ENCODE measurements at places on chromosomes 11 and 22.

DNA sequence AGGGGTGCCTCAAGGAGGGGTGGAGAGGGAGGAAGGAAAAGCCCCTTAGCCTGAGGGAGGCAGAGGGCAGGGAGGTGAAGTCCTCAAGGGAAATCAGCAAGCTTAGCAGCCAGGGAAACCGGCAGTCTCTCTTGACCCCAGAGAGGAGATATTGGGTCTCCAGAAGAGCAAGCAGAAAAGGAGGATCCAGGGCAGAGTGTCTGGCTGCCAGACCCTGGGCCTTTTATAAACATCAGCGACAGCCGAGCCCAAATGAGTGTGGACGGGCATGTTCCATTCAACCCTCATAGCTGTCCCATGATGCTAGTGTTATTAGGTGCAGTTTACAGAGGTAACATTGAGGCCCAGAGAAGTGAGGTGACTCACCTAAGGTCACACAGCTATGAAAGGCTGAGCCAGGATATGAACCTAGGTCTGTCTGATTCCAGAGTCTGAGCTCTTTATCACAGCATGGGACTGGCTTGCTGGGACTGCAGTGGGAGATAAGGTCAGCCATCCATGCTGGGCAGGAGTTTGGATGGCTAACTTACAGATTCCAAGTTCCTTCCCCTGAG lies 9.3 kb downstream of the PRDM11 start:
- peak; percentile 15 for DNase-seq

GRCh38 chr22:37563153-37564081 lies 3.1 kb downstream of the CDC42EP1 start:
- no peak for DNase-seq

GRCh38 chr22:21713428-21714058 lies 22.1 kb downstream of the YPEL1 start:
- no peak for DNase-seq

DNA sequence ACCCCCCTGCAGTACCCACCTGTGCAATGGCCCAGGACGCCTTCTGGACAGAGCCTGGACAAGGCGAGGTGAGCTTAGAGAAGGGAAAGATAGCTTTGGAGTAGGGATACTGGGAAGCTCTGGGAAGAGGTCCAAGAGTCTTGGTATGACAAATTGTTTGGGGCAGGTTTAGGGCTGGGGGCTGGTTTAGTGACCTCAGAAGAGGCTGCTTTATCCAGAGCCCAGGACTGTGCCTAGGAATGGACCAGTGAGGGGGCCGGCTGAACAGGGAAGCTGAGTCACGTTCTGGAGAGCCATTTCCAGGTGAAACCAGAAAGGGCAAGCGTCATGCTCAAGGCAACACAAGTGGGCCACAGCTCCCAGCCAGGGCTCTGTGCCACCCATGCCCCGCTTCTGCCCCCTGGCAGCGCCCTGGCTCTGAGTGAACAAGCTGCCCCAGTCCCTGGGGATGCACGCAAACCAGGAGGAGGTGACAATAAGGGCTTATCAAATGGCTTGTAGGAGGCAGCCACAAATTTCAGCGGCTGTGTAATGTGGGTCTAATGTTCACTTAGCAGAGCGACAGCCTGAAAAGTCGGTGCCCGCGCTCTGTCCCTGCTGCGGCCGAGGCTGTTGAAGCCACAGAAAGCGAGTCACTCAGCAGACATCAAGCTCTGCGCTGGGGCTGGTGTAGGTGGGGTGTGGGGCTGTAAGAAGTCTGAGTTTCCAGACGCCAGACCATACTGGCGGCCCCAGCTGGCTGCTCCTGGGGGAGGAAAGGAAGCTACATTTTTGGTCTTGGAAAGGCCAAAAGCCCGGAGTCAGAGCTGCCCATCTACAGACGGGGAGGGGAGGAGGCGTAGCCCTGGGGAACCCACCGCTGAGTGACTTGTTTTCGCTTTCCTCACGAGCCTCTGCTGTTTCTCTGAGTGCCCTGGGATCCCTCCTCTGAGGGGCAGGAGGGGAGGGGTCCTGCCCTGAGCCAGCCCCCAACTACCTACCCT lies 18.3 kb upstream of the SYT7 start:
- no peak for DNase-seq

- DNase-seq, result no peak
Measured at GRCh38 chr11:111766834-111767142, 599 bp upstream of the PPP2R1B start.

- no peak for DNase-seq
Measured at GRCh38 chr22:49996518-49997250, 15.9 kb downstream of the IL17REL start.

- DNase-seq, result peak; percentile 12
Measured at GRCh38 chr11:94558468-94558867, 8.7 kb upstream of the PIWIL4 start.

GRCh38 chr11:134120143-134120850 lies 51.4 kb downstream of the JAM3 start:
- no peak for DNase-seq

DNA sequence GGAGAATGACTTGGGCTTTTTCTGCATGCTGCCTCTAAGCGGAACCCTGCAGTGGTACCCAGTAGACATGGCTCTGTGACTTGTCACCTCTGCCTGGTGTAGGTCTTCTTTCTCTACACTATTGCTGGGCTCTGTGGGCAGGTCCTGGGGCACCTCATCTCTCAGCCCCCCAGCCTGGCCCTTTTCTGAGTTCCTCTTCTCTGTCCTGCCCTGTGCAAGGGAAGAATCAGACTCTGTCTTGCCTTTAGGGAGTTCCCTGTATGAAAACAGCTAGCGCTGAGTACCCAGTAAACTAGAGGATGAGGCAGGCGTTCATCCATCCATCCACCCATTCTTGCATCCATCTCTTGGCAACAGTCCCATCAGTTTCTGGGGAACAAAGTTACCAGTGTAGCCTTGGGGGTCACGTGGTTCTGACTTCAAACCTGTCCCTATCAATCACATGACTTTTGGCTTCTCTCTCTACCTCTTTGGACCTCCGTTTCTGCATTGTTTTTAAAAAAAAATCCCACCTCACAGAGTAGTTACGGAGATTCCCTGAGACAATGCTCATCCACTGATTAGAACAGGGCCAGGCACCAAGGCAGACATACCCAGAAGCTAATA lies 86.4 kb upstream of the WNT11 start:
- DNase-seq, result no peak

- DNase-seq, result no peak
Measured at GRCh38 chr11:9386901-9387300, 2.4 kb downstream of the IPO7 start.

GRCh38 chr22:20607157-20607907 lies 99.9 kb downstream of the MED15 start:
- DNase-seq, result no peak

- no peak for DNase-seq
Measured at GRCh38 chr11:11476971-11477645, 124.1 kb upstream of the CSNK2A3 start.

GRCh38 chr11:2366733-2367132 lies 10.4 kb upstream of the CD81 start:
- DNase-seq, result no peak

GRCh38 chr11:86955111-86955360 lies 159 bp downstream of the FZD4 start:
- no peak for DNase-seq

DNA sequence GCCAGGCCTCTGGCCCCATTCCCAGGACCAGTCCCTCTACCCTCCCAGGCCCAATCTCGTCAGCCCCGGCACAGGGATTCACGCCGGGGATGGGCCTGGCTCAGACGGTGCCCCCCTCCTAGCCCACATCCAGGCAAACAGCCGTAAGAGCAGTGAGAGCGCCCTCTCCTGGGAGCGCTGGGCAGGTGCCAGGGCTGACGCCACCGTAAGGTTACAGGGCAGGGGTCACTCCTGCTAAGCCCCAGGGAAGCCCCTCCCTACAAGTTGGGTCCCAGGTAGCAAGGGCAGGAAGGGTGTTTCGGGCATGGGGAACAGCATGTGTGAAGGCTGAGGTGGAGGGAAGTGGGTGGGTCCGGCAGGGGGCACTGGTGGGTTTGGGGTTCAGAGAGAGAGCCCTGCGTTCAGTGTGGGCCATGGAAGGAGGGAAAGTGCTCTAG lies 19.2 kb upstream of the PPARA start:
- DNase-seq, result no peak

- no peak for DNase-seq
Measured at GRCh38 chr11:106381895-106382294, 304.4 kb downstream of the AASDHPPT start.

- DNase-seq, result no peak
Measured at GRCh38 chr11:34317666-34318065, 40.1 kb downstream of the ABTB2 start.

DNA sequence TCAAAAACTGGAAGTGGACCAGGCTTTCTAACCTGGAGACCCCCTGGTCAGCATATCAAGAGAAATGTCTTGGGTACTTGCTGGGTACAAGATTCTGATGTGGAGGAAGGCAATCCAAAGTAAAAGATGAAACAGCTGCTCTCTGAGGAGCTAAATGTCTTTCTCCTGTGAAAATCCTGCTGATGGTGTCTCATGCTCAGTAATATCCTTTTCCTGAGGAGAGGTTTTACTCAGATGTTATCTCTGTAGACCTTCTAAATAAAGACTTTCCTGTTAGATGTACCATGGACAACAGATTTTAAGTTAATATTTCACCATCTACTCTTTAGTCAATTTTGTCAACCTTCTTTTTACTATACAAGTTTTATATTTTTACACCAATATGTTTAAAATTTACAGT lies 62.9 kb downstream of the FAM83F start:
- DNase-seq, result no peak

- no peak for DNase-seq
Measured at GRCh38 chr11:128473636-128474035, 113.7 kb downstream of the ETS1 start.

DNA sequence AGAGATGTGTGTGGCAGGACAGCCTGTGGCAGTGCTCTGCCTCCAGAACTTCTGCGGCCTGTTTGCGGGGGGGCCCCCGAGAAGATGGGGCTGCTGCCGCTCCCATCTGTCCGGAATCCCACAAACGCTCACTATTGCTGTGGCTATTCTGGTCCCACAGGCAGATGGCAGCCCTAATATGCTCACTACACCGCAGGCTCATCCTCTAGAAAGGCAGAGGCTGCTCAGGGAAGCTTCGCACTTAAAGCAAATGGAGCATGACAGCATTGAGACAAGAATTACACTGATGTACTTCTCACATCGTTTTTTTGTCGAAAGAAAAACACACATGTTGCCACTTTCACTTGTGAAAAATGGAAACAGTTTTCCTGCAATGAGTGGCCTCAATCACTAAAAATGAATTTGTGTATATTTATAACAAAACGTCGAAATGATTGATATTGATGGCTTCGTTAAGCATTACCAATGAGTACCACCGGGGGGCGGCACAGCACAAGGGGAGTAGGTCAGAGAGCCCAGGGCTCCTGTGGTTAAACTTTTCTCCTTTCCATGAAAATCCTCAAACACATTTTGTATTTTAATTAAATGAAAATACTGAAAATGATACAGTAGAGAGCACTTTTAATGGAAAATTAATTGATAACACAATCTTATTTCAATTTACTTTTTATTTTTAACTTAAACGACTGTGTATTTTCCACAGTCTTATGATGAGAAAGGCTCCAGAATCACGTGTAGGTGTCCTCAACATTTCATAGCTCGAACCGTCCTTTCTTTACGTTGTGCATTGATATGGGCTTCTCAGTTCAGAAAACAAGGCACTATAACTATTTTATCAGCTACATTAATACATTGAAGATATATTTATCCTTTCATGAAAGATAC lies 69.1 kb downstream of the CTTN start:
- DNase-seq, result peak; percentile 72

DNA sequence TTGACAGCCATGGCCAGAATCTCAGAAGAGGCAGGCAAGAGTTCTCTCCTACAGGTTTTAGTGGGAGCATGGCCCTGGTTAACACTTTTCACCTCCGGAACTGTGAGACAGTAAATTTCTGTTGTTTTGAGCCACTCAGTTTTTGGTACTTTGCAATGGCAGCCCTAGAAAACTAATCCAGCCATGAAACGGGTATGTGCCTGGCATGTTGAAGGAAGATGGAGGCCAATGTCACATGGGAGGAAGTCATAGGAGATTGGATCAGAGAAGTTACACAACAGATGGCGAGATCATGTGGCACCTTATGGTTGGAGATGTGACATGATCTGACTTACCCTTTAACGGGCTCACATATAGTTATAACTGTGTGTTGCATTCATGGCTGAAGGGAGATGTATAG lies 63.2 kb upstream of the EED start:
- DNase-seq, result no peak

- DNase-seq, result no peak
Measured at GRCh38 chr22:36337365-36338130, 50.2 kb downstream of the MYH9 start.

DNA sequence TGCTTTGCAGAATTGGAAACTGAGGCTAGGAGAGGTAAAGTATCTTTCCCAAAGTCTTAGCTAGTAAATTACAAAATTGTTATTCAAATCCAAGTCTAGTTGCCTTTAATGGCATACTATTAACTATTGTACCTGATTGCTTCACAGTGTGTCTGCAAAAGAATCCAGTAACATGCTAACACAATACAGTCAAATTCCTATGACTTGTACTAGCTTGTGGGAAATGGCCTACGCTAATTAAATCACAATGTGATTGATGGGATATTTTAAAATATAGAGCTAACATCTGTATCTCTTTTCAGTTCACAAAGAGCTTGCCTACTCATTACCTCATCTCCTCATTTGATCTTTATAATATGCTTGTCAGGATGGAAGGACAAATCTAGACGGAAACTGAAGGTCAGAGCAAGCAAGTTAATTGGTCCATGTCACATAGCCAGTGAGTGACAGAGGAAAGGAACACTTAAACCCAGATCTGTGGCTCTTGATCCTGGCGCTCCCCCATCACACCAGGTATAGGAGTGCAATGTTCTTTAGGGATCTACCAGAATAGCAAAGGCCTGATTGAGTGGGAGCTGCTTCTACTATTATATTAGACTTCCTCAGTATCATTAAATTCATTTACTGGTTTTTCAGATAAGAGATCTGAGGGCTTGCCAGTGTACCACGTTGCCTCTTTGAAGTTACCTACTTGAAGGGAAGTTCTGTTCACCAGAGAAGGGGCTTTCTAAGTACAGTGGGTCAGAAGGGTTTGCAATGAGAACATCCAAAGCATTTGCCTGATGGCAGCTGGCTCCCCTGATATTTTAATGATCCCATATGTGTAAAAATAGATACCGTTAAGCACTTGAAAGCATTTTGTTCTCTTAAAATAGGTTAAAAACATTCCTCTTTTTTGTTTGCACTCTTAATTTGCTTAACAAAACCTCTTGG lies 213.6 kb upstream of the SESN3 start:
- DNase-seq, result no peak

GRCh38 chr22:33350491-33350890 lies 292.3 kb upstream of the SYN3 start:
- DNase-seq, result no peak

GRCh38 chr22:39317084-39317774 lies 2.2 kb downstream of the RPL3 start:
- peak; percentile 80 for DNase-seq

GRCh38 chr11:62726156-62726914 lies 922 bp downstream of the HNRNPUL2 start:
- DNase-seq, result no peak
